T-helper 2 cell treated with Interferon-gamma antibody and Interleukin-4, amounts not matched to agents 5 μg/mL and 100 μg/mL, for 36 hours (primary cell): ENCODE measurements at places on chromosomes 2 and 18.

GRCh38 chr2:23616630-23617029 is 231.7 kb downstream of the KLHL29 start:
- DNase-seq = no peak
- peaks cover 10% of the 10 kb centered on the region for H3K27me3 ChIP-seq
- no peak overlapping the region for H3K27ac ChIP-seq
- no peak overlapping the region for H3K4me3 ChIP-seq

- no peak overlapping the region for H3K4me3 ChIP-seq
- peaks cover 9% of the 10 kb centered on the region for H3K27me3 ChIP-seq
- H3K27ac ChIP-seq = no peak overlapping the region
- no peak for DNase-seq
Observed at GRCh38 chr2:88880441-88880953, 189.0 kb downstream of the RPIA start.

DNA sequence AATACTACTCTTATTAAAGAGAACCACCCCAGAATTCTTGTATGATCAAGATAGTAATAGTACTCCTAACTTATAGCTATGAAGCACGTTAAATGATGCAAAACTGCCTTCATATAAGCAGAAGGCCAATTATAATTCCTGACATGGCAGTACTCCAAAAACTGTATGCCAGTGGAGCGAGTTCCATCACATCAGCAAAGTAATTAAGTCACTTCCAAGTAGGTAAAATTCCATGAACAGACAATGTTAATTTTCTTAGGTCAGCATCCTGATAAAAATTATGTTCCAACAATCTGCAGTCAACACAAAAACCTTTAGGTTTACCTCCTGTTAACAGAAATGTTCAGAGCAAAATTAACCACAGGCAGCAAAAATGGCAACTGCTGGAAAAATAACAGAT is 136.7 kb downstream of the CDH2 start:
- H3K36me3 ChIP-seq = no peaks in the 10 kb centered on the region
- H3K27me3 ChIP-seq = no peaks in the 10 kb centered on the region
- H3K4me1 ChIP-seq = no peaks in the 10 kb centered on the region
- DNase-seq = no peak

DNA sequence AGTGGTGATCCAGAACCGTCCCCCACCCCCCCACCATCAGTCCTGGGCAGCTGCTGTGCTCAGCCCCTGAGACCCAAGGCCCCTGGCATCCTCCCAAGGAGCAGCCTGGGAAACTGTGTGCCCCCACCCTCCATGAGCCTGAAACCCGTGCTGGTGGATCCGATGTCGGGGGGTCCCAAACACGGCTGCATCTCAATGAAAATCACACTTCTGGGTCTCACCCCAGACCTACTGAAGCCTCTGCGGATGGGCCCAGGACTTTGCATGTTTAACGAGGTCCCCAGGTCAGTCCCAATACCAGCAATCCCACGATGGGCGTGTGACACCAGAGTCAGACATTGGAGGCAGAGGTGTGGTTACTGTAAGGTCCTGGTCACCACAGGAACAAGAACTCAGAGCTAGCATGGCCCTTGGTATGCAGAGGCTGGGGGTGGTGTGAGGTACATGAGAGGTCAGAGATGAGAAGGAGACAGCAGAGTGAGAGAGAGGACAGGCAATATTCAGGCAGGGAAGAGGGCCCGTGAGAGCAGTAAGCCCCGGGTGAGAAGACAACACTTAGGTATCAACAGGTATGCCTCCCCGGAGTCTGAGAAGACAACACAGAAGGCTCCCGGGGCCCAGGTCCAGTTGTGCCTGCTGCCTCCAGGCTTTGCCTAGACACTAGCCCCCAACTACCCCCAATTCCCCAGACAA is 32.6 kb downstream of the MRPL35 start:
- peaks cover 15% of the 10 kb centered on the region for H3K27me3 ChIP-seq
- no peak overlapping the region for H3K27ac ChIP-seq
- H3K4me1 ChIP-seq = peaks cover 3% of the 10 kb centered on the region
- DNase-seq = no peak
- no peaks in the 10 kb centered on the region for H3K36me3 ChIP-seq
- H3K4me3 ChIP-seq = no peak overlapping the region

DNA sequence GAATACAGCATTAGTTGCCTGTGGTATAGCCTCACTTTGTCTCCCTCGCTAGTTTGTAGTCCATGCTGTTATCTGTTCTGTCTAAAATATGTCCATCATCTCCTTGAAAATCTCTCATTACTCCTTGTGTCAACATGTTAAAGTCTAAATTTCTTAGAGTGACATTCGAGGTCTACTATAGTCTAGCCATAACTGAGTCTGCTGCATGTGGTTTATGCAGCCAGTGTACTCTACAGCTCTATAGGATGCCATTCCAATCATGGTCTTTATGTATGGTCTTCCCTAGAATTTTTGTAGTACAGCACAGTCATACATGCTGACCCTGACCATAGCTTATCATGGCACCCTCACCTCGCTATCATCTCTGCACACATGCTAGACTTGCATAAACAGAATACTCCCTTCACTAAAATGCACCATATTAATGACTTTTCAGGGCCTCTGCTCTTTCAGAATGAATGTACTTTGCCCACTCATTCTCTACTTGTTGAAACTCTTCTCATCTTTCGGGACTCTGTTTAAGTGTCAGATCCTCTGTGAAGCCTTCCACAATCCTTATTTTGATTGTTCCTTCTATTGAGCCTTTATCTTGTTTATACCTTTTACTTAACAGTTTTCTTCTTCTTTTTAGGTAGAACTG is 12.8 kb downstream of the TANK start:
- peaks cover 79% of the 10 kb centered on the region for H3K36me3 ChIP-seq
- no peak overlapping the region for H3K4me3 ChIP-seq
- DNase-seq = no peak
- H3K4me1 ChIP-seq = peaks cover 50% of the 10 kb centered on the region

DNA sequence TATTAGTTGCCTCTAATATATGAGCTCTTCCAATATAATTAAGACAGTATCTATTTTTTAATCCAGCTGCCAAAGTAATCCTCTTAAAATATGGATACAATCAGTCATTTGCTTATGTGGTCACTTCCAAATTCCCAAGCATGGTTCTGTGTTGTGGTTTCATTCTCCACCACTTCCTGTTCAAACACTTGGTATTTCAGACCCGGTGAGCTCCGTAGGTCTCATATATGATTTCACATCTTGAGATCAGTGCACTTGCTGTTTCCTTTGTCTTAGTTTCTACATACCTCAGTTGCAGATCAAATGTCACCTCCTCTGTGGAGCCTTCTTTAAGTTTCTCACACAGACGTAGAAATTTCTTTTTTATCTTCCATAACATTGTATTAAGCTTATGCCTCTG is 254.2 kb downstream of the KCNS3 start:
- H3K27me3 ChIP-seq = peaks cover 2% of the 10 kb centered on the region
- DNase-seq = no peak
- H3K36me3 ChIP-seq = no peaks in the 10 kb centered on the region
- peaks cover 5% of the 10 kb centered on the region for H3K4me1 ChIP-seq
- no peak overlapping the region for H3K4me3 ChIP-seq

DNA sequence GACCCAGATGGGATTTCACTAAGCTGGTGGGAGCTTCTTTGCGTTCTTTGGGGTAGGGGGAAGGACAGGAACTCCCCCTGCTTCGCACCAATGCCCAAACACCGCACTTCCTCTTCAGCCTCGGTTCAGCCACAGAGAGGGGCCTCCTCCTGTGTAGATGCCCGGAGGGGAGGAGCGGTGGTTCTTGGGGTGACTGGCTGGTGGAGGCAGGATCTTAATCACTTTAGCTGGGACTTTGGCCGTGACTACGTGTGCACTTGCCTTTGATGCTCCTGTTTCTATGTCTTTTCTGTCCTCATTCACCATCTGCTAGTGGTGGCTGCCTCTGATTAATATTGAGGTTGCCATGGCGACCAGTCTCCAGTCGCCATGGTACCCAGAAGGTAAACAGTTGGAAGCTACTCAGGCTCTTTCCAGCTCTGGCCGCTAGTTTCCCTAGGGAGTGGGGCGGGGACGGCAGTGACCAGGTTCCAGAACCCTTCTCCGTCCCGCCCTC is 1.9 kb downstream of the CNGA3 start:
- no peaks in the 10 kb centered on the region for H3K36me3 ChIP-seq
- H3K27ac ChIP-seq = no peak overlapping the region
- H3K4me3 ChIP-seq = no peak overlapping the region
- DNase-seq = no peak

DNA sequence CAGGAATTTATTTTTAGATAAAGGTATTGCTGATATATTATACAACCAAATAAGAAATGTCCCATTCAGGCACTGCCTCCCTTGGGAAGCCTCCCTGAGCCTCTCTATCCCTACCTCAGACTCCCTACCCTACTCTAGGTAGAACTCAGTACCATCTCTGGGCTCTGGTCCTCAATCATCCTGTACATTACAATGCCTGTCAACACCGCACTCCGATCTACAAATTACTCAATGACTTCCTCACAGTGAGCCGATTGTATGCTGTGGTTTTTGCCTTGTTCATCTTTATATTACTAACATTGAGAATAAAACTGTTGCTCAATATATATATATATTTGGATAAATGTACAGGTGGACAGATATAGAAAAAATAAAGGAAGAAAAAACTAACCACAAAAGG is 207.5 kb downstream of the STK39 start:
- no peak overlapping the region for H3K4me3 ChIP-seq
- no peaks in the 10 kb centered on the region for H3K27me3 ChIP-seq
- H3K27ac ChIP-seq = no peak overlapping the region
- no peak for DNase-seq
- peaks cover 61% of the 10 kb centered on the region for H3K4me1 ChIP-seq

DNA sequence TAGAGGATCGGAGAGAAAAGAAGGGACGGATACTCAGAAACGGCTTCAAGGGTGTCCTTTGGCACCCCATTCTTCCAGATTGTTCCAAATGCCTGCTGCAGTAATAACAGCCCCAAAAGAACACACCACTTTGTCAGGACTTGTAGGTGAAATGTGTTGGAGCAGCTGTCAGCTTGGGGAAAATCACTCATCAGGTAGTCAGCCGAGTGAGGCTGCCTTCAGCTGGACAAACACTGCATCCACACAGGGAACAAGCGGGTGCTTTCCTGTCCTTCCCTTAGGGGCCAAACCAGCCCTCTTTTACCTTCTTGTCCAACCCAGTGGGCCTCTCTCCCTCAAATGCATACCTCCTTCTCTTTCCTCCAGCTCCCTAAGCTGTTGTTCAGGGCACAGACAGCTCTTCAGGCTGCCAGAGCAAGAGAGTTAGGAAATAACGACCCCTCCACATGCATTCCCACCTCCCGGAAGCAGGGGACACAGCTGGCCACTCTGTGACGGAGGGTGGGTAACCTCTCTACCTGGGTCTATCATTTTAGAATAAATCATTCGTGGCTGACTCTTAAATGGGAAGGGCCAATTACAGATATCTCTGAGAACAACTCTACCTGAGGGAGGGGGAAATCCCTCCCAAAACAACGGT is 48.1 kb downstream of the BCL11A start:
- DNase-seq = no peak
- no peaks in the 10 kb centered on the region for H3K36me3 ChIP-seq
- H3K4me3 ChIP-seq = no peak overlapping the region
- no peak overlapping the region for H3K27ac ChIP-seq
